ENCODE measurements at places on chromosomes 3 and 15.

GRCh38 chr3:58418227-58418626 is 15.4 kb downstream of the PDHB start:
- DNase-seq, result no peak

DNA sequence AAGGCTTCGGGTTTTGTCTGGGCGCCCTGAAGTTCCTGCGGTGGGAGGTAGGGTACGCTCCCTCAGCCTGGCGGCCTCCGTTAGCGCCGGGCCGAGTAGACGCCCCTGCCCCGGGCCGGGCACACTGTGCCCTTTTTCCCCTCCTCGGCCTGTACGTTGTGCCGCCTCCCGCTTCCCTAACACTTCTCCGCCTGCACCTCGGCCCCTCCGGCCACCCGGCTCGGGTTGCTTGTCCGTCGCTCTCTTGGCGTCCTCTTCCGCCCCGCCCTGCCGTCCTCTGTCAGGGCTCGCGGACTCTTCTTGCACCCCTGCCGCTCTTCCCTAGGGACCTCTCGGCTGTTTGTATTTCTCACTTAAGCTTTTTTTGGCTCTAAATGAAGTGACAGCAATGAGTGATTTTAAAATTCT is 384 bp downstream of the KNL1 start:
- no peak for DNase-seq

GRCh38 chr3:135362889-135363288 is 567.8 kb downstream of the EPHB1 start:
- DNase-seq, result no peak

DNA sequence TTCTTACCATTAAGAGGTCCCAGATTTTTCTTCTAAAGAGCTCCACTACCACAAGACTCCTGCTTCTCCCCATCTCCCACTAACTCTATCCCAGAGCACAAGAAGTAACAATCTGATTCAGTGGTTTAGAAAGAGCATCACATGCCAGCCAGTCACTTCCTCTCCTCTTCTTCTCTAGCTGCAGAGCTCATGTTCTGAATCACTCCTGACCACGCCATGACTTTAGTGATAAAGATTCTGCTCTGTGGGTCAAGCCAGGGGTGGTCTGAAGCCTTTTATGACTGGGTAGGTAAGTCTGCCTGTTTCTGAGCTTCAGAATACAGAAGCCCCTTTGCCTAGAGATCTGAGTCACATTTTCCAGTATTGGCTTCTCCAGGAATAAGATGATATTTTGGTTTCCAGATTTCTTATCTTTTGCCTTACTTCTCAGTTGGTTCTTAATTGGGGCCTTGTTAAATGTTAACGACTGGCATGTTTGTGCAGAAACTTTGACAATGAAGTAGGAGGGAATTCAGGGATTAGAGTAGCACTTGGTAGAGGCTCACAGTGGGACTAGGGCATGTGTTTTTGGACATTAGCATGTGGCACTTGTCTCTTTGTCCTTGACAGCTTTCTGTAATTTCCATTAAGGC is 27.6 kb upstream of the ADAMTSL3 start:
- no peak for DNase-seq

- peak; percentile 77 for DNase-seq
These were observed 5.6 kb downstream of the CD96 start for GRCh38 chr3:111547631-111548030.

- no peak for DNase-seq
These were observed 21.9 kb downstream of the EHD4 start for GRCh38 chr15:41950489-41950888.

DNA sequence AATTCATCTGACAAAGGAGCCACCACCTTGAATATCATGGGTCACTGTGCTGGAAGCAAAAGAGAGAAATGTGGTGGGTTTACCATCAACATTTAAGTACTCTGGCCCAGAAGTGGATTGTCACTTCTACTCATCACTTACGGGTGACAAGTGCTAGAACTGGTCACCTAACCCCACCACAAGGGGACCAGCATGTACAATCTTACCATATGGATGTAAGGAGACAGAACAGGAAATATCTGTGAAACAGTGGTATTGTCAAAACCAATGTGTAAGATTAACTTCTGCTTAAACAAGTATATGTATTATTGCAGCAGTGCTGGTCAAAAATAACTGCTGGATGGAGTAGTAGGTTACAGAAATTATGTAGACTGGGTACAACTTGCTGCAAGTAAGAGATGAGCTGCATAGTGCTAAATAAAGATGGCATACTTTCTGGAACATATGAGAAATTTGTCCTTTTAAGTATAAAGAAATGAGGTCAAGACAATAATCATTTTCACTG is 171.8 kb downstream of the POTEB3 start:
- no peak for DNase-seq

GRCh38 chr3:119700920-119701734 is 1.7 kb upstream of the CFAP91 start:
- peak; percentile 22 for DNase-seq

GRCh38 chr3:181239441-181239840 is 249.9 kb upstream of the DNAJC19 start:
- DNase-seq, result no peak

DNA sequence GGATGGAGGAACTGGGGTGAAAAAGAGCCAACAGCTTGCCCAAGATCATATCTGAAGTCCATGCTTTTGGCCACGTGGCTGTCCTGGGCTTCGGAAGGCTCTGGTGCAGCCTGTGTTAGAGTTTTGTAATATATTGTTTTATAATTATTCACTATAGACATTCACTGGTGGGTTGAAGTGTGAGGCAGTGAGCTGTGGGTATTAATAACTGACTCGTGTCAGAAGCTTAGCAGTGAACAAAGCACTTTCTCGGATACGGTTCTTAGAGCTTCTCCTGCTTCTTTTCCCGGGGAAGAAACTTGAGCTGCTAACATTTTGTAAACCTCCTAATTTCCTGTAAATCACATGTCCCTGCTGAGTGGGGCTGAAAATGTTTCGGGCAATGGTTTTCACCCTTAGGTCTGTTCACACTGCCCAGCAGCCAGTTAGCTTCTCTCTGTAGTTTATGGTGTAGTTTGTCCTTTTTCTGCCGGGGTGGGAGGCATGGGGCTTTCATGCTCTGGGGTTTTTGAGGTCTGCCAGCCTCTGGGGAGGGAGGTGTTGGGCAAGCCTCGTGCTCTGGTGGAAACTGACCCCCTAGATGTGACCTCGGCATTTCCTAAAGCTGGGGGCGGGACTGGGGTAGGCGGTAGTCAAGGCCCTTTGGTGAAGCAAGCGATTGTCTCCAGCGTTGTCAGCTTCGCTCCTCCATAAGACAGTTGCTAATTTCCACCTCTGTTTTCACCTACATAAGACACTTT is 1.7 kb downstream of the MRAS start:
- DNase-seq, result no peak

- no peak for DNase-seq
These were observed 27.2 kb downstream of the PIK3CA start for GRCh38 chr3:179175358-179175757.

DNA sequence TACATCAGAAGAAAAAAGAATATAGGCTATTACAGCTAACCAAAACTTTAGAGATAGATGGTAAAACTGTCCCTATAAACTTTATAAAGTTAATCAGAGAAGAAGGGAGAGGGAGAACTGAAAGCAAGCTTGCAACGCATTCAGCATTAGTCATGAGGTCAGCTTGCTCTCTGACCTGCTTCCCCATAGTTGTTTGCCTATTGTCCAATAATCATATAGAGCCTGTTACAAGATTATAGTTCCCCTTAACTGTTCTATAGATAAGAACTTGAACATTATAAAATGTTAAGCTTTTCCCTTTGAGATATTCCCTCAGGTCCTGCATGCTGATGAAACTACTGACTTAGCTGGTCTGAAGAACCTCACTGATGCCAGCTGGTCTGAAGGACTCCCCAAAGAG is 74.5 kb downstream of the CPNE4 start:
- no peak for DNase-seq

- DNase-seq, result no peak
These were observed 188.5 kb upstream of the LRRN1 start for GRCh38 chr3:3610581-3611298.

DNA sequence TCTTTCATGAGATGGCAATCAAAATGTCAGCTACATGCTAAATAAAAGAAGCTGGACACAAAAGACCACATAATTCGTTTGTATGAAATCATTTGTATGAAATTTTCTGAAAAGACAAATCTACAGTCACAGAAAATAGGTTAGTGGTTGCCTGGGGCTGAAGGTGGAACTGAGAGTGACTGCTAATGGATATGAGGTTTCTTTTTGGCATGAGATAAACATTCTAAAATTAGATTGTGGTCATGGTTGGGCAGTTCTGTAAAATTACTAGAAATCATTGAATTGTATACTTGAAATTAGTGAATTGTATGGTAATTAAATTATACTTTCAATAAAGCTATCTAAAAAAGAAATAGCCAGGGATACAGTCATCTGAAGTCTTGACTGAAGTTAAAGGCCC is 2.7 kb upstream of the DMXL2 start:
- no peak for DNase-seq

- DNase-seq, result no peak
These were observed 232.2 kb upstream of the FEZF2 start for GRCh38 chr3:62605413-62606068.

DNA sequence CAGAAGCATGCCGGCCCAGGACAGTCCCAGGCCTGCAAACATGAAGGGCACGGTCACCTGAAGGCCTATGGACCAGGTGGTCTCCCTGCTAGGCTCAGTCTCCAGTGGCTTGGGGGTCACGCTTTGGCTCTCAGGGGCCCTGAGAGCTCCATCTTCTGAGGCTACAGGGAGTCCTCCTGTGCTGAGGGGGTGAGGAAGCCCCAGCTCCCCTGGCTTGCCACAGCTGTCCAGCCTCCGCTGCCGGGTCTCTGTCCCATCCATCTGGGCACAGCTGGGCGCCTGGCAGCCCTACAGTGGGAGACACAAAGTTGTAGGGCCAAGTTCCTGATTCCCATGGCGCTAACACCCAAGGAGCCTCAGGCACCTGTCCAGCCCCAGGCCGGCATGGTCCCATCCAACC is 16.0 kb downstream of the SLC41A3 start:
- no peak for DNase-seq

GRCh38 chr15:41104234-41104633 is 11.8 kb downstream of the INO80 start:
- no peak for DNase-seq

- DNase-seq, result no peak
These were observed 39.3 kb downstream of the FGD5 start for GRCh38 chr3:14858105-14858504.

DNA sequence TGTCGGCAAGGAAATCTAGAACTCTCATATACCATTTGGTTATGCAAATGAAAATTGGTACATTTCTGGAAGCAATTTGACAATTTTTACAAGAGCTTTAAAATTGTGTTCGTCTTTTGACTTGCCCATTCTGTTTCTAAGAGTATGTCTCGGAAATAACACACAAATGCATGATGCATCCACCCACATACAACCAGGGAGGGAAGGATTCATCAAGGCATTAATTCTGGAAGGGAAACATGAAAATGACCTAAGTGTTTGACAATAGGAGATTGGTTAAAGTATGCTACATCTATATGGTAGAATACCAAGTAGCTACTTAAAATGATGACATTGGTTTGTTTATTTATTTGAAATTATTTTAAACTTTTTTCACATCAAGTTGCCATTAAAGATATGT is 58.6 kb downstream of the PIAS1 start:
- no peak for DNase-seq

DNA sequence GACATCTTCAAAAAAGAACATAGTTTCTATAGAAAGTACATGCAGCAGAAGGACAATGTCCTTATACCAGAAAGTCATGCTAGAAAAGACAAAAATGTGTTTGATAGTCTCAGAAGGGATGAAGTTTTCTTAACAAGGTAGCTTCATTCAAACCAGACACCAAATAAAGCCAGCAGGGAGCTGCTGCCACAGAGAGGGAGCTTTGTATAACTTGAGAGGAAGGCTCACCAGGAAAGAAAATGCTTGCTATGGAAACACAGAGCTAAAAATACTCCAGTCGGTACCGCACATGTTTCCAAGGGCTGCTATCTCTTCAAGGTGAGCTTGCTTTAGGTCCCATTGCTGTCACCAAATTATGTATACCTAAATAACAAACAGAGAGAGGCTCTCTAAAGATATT is 1074.8 kb upstream of the ALCAM start:
- no peak for DNase-seq

DNA sequence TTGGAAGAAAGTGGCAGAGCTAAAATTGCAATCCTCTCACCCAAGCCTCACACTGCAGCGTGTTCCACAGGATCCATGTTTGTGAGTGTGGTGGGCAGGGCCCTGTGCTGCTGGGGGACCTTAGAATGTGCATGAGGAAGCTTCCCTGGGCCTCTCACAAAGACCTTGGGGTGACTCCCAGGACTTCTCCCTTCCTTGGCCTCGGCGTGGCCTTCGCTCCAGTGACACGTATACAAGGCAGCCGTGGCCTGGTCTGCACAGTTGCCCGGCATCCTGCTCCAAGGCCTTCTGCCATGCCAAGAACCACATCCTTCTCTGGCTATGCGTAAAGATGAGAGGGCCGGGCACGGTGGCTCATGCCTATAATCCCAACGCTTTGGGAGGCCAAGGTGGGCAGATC is 196.4 kb downstream of the UACA start:
- DNase-seq, result no peak

DNA sequence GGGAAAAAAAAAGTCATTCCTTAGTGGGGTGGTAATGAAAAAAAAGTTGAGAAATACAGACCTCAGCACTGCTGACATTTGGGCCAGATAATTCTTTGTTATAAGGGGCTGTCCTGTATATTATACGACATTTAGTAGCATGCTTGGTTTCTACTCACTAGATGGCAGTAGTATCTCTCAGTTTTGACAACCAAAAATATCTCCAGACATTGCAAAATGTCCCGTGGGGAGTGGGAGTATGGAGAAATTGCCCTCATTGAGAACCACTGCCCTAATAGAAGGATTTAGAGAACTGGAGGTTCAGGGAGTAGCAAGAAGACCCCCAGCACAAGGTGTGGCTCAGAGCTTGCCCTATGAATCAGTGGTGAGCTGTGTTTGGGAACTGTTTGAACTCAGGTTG is 28.6 kb upstream of the TEX264 start:
- DNase-seq, result no peak

GRCh38 chr15:81021321-81021720 is 20.6 kb downstream of the TLNRD1 start:
- DNase-seq, result no peak

GRCh38 chr3:183375337-183375736 is 53.1 kb downstream of the MCF2L2 start:
- DNase-seq, result no peak

GRCh38 chr15:70427167-70428120 is 329.7 kb upstream of the TLE3 start:
- no peak for DNase-seq

DNA sequence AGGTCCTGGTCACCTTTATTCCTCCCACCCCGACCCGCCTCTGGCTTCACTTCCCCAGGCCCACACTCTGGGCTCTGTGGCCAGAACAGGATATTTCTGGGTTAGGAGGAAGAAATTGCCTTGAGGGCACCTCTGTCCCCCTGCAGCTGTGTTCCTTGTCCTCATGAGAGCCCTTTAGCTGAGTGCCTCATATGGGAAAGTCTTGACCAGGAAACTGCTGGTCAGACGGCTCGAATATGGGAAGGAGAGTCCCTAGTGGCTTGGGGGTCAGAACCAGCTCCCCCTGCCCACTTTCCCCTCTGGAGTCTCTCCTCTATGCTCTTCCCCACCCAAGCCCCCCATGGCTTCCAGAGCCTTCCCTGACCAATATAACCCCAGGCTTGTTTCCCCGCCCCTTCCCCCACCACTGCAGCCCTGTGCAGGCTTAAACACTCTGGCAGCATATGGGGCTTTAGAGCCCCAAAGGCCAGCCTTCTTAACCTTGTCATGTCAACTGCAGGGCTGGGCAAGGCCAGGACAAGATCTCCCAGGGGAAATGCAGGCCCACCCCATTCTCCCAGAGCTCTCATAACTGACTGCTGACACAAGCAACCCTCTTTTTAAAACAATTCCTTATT is 36.4 kb downstream of the SEC22C start:
- no peak for DNase-seq
